H9 (cell line): ENCODE measurements at places on chromosomes 3 and 15. TPM values are rescaled to one million over a fixed set of nuclear protein-coding genes. Genes with fewer than 3 reads are reported as not detected.

TMEM40 gene
- total RNA-seq, result not detected in 2 replicates

- no peak for DNase-seq
- H3K27me3 ChIP-seq, result no peaks in the 10 kb centered on the region
- no peak overlapping the region for H3K27ac ChIP-seq
- H3K36me3 ChIP-seq, result no peaks in the 10 kb centered on the region
- H3K4me3 ChIP-seq, result no peak overlapping the region
Measured at GRCh38 chr15:58584789-58585461, 153.1 kb downstream of the LIPC start.

GRCh38 chr3:100040451-100041225, 73.7 kb downstream of the FILIP1L start:
- H3K27ac ChIP-seq, result no peak overlapping the region
- H3K27me3 ChIP-seq, result no peaks in the 10 kb centered on the region
- no peaks in the 10 kb centered on the region for H3K36me3 ChIP-seq
- H3K4me3 ChIP-seq, result no peak overlapping the region
- H3K4me1 ChIP-seq, result peaks cover under 1% of the 10 kb centered on the region; the same call in 1 of the 2 replicates

DNA sequence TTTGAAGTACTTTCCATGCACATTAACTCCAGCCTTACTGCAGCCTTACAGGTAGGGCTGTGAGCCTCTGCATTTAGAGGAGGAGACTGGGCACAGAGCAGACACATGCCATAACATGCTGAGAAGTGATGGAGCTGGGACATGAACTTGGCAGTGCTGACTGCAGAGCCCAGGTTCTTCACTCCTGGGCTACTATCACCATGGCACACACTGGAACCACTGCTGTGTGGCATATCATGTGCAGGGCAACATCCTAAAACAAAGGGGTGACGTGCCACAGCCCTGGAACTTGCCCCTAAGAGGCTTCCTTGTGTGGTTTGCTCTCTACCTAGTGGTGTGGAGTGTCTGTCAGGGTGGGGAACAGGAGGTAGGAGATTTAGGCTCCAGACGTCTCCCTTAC, 25.4 kb downstream of the EHD4 start:
- no peaks in the 10 kb centered on the region for H3K27me3 ChIP-seq
- H3K36me3 ChIP-seq, result peaks cover 7% of the 10 kb centered on the region; the same call in 2 of the 3 replicates
- no peak overlapping the region for H3K4me3 ChIP-seq
- H3K4me1 ChIP-seq, result no peaks in the 10 kb centered on the region
- H3K27ac ChIP-seq, result no peak overlapping the region

DNA sequence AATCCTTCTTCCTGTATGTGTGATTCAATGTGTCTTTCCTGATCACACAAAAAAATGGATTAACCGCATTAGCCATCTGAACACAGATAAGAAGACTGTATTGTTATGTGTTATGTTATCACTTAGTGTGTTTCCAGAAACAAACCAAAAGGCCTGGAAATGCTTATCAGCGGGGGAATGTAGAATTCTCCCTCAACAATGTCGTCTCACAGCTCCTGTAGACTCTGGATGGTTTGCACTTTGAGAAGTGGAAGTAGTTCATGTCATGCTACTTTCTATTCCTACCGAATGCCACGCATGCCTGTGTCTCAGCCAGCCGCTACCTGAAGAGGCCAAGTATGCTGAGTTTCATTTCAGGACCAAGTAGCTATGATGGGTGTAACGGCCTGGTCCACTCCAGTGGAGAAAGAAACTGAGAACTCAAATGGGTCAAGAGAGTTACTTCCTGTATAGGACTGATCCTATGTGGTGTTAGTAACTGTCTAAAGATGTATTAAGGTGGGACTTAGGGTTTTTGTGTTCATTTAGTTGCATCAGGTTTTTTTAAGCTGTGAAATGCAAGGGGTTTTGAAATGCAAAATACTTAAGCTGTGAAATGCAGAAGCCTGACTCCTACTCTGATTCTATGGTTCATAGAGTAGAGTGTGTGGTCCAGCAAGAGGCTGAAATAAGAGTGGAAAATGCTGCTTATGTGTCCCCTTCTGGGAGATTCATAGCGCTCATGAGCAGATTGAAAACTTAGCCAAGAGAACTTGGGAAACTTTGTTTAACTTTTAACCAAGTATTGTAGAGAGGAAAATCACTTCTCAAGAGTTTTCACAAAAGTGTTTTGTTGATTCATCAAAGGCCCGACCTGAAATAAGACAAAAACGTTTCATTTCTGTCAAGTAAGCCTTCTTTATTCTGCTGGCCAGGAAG, 118.5 kb upstream of the LMOD3 start:
- no peaks in the 10 kb centered on the region for H3K36me3 ChIP-seq
- H3K27me3 ChIP-seq, result no peaks in the 10 kb centered on the region
- H3K4me3 ChIP-seq, result peak overlapping the region; percentile 41; the same call in 2 of the 3 replicates

DNA sequence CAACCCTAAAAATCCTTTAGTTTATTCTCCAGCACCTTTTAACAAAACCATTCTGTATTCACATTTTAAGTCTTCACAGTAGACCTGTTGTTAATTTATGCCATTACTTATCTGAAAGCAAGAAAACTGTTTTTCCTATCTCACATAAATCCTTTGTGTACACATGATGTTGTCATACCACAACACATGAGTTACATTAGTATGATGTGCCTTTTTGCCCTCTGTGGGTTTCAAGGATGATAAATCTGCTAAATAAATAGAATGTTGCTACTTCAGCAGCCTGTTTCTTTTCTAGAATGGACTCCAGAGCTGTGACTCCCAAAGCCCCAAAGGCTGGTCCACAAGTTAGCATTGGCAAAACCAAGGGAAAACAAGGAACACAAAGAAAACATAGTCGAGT, 151.6 kb downstream of the SERPINI1 start:
- no peaks in the 10 kb centered on the region for H3K27me3 ChIP-seq
- DNase-seq, result no peak

DNA sequence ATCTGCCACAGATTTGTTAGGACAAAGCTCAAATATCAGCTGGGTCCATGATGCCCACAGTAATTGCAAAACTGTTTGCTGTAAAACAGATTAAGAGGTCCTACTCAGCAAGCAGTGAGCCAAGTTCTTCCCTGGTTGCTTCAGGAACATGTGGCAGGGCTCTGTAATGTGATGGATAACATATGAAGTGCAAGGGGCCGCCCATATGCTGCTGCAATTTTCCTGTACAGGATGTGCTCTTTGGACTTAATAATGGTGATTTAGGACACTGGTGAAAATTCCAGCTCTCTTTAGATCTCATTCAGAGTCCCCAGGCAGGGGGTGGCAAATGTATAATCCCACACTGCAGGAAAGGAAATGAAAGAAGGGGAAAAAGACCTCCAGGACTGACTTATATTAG, 289.4 kb downstream of the LSAMP start:
- H3K27me3 ChIP-seq, result no peaks in the 10 kb centered on the region
- no peak overlapping the region for H3K4me3 ChIP-seq
- H3K27ac ChIP-seq, result no peak overlapping the region
- H3K36me3 ChIP-seq, result no peaks in the 10 kb centered on the region

- H3K36me3 ChIP-seq, result no peaks in the 10 kb centered on the region
- no peak for DNase-seq
- H3K4me3 ChIP-seq, result no peak overlapping the region
- no peaks in the 10 kb centered on the region for H3K27me3 ChIP-seq
- H3K27ac ChIP-seq, result no peak overlapping the region
- peaks cover 2% of the 10 kb centered on the region; the same call in 1 of the 2 replicates for H3K4me1 ChIP-seq
Measured at GRCh38 chr3:10335190-10335738, 14.4 kb upstream of the SEC13 start.

DNA sequence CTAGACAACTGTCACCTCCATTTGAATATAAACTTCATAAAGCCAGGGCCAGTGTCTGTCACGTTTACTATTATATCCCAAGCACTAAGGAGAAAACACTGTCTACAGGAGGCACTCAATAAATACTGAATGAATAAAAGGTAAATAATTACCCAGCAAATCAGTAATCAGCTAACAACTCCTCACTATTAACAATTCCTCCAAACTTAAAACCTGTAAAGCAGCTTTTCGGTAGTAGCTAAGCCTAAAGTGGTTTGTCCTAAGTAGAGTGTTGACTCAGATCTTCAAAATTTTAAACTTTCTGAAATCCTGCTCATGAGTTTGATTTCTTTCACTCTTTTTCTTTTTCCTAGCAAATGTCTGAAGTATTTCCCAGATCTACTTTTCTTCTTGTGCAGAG, 39.9 kb downstream of the C3orf80 start:
- DNase-seq, result no peak
- H3K4me3 ChIP-seq, result no peak overlapping the region
- H3K27ac ChIP-seq, result no peak overlapping the region
- no peaks in the 10 kb centered on the region for H3K4me1 ChIP-seq

- DNase-seq, result no peak
- no peaks in the 10 kb centered on the region for H3K4me1 ChIP-seq
- no peak overlapping the region for H3K4me3 ChIP-seq
- peaks cover 1% of the 10 kb centered on the region; the same call in 1 of the 2 replicates for H3K36me3 ChIP-seq
Measured at GRCh38 chr3:112730210-112730609, 89.3 kb upstream of the CCDC80 start.

DNA sequence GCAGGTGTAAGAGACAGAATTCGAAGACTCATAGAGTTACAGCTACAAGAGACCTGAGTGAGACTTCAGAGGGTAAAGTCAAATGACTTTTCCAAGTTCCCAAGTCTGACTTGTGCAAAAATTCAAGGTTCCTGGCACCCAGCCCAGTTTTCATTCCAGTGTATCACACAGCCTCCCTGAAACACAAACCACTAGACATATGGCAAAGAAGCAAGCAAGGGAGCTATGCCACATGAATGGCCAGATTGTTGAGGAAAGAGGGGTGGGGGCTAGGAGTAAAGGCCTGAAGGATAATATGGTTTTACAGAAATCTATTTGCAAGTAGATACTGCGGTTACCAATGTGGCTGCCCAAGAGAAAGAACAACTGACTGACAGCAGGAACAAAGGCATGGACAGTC, 301.2 kb downstream of the MECOM start:
- no peak for DNase-seq
- no peaks in the 10 kb centered on the region for H3K27me3 ChIP-seq
- no peaks in the 10 kb centered on the region for H3K4me1 ChIP-seq
- no peak overlapping the region for H3K27ac ChIP-seq

DNA sequence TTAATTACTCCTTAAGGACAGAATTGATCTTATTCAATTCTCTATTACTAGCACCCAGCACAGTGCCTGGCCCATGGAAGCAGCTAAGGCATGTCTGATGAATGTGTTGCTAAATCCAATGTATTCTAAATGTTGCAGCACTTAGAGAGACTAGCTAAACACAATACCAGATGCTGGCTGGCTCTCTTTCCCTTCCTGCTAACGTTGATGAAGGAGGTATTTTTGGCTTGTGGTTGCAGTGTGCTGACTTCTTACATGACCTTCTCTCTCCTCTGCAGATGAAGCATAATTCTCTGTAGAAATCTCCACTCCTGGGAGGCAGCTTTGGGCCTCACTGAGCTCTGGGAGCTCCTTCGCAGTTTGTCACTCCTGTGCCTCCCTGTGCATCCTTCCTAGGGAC, 183.6 kb downstream of the PEX5L start:
- no peak for DNase-seq
- no peaks in the 10 kb centered on the region for H3K27me3 ChIP-seq
- H3K4me3 ChIP-seq, result no peak overlapping the region
- H3K27ac ChIP-seq, result no peak overlapping the region
- H3K4me1 ChIP-seq, result no peaks in the 10 kb centered on the region

DNA sequence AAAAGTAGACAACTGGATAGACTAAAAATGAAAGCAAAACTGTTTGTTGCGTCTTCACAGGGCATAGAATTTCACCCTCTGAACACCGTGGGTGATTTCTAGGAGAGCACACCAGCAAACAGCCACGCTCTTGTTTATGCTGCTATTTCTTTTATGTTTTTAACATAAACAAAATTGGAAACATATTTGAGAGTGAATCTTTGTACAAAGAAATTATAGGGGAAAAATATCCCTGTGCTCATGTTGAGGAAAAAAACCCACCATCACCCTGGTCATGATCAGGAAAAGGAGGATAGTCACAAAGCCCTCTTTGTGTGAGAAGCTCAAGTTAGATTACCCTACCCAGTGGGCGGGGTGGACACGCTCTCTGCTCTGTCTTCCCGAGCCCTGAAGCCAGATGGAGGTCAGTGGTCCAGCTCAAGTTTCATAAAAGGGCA, 313.3 kb downstream of the SATB1 start:
- no peaks in the 10 kb centered on the region for H3K4me1 ChIP-seq
- no peaks in the 10 kb centered on the region for H3K36me3 ChIP-seq
- no peak overlapping the region for H3K27ac ChIP-seq
- H3K27me3 ChIP-seq, result no peaks in the 10 kb centered on the region

COMMD4 gene
- 146 and 159 TPM in 2 replicates for total RNA-seq

SAXO2 gene
- 2.6 and 3.1 TPM in 2 replicates for total RNA-seq

SLITRK3 gene
- total RNA-seq, result 0.48 and 0.50 TPM in 2 replicates

DNA sequence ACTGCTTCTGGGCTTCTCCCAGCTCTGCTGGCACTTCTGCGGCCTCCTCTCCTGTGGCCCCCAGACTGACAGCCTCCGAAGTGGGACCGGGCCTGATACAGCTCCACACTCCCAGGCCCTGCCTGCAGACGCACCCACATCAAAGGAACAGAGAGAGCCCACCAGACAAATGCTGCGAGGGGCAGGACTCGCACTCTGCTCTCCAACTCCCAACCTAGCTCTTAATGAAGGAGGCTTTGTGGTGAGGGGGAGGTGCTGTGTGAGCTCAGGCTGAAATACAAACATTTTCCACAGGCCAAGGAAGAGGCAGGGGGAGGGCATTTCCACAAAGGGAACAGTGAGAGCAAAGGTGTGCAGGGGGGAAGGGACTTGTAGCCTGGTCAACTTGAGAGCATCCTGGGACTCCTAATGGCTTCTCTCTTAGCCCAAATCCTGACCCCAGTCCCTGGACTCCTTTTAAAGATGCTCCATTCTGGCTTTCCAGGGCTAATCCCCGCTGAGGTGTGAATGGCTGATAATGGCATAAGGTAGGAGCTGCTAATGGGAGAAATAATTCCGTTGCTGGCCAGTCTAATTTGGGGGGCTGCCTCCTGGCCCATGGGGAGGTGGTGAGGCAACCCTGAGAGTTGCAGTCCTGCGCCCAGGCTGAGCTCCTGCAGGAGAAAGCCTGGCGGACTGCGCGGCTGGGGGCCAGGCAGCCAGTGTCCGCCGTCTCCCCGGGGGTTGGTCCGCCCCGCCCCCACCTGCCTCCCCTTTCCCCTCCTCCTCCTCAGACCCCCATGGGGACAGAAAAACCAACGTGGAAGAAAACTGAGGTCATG, 9.6 kb downstream of the LINGO1 start:
- DNase-seq, result no peak
- no peaks in the 10 kb centered on the region for H3K27me3 ChIP-seq
- H3K27ac ChIP-seq, result no peak overlapping the region
- peaks cover 2% of the 10 kb centered on the region; the same call in 2 of the 3 replicates for H3K36me3 ChIP-seq
- peak overlapping the region; percentile 62; the same call in 2 of the 3 replicates for H3K4me3 ChIP-seq
- peaks cover 11% of the 10 kb centered on the region; the same call in 1 of the 2 replicates for H3K4me1 ChIP-seq

DNA sequence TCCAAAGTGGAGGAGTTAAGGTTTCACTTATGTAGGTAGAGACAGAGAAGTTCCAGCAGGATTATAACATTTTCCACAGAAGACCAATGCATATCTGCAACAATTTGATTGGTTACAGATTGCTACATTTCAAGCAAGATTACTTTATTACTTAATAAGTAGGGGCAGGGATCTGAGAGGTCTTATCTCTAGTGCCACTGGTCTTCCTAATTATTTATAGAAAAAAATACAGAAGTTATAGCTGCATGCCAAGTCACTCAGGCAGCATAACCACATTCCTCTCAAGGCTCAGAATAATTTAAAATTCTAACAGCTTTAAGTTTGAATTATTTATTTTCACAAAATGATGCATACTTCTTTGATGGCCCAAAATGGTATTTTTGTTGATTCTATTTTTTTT, 30.5 kb downstream of the RAD54L2 start:
- H3K27me3 ChIP-seq, result no peaks in the 10 kb centered on the region
- H3K4me1 ChIP-seq, result no peaks in the 10 kb centered on the region
- H3K27ac ChIP-seq, result no peak overlapping the region
